Esophagus squamous epithelium (tissue), 5 donors: ENCODE measurements at places on chromosomes 7 and 10.
A peak's percentile ranks its signal among the peaks of the same experiment; 100 is the strongest.

- H3K4me3 ChIP-seq = peak overlapping the region; percentile 8
- H3K36me3 ChIP-seq = no peaks in the 10 kb centered on the region
- no peaks in the 10 kb centered on the region for H3K4me1 ChIP-seq
- no peak overlapping the region for H3K27ac ChIP-seq
- H3K27me3 ChIP-seq = no peaks in the 10 kb centered on the region
- DNase-seq = no peak
These were observed 998.7 kb downstream of the LRMDA start for GRCh38 chr10:76430061-76430645.

GRCh38 chr7:150408393-150409299 is 29.5 kb downstream of the ZNF775 start:
- H3K36me3 ChIP-seq = peaks cover 14% of the 10 kb centered on the region
- peaks cover 45% of the 10 kb centered on the region for H3K4me1 ChIP-seq
- DNase-seq = no peak

DNA sequence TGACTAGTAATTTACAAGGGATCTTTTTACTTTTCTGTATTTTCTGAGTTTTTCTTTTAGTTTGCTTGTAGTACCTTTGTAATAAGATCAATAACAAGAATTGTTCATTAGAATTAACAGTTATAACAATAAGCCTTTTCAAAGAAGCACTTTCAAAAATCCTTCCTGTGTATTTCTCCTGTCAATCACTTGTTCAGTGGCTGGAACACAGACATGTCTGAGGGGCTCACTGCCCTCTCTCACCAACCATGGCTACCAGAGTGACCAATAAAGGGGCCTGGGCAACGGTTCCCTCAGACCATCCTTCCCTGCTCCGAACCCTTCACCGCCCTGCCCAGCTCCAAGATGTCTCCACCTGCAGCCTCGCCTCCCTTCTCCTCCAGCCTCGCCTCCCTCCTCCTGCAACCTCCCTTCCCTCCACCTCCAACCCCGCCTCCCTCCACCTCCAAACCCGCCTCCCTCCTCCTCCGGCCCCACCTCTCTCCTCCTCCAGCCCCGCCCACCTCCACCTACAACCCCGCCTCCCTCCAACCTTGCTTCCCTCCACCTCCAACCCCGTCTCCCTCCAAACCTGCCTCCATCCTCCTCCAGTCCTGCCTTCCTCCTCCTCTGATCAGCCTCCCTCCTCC is 353.4 kb downstream of the TNS3 start:
- no peak overlapping the region for H3K4me3 ChIP-seq
- H3K27me3 ChIP-seq = no peaks in the 10 kb centered on the region
- no peaks in the 10 kb centered on the region for H3K4me1 ChIP-seq

GRCh38 chr10:93954299-93954698 is 39.4 kb upstream of the PLCE1 start:
- no peak overlapping the region for H3K27ac ChIP-seq
- no peak for DNase-seq
- no peaks in the 10 kb centered on the region for H3K4me1 ChIP-seq
- H3K36me3 ChIP-seq = no peaks in the 10 kb centered on the region
- no peaks in the 10 kb centered on the region for H3K27me3 ChIP-seq

DNA sequence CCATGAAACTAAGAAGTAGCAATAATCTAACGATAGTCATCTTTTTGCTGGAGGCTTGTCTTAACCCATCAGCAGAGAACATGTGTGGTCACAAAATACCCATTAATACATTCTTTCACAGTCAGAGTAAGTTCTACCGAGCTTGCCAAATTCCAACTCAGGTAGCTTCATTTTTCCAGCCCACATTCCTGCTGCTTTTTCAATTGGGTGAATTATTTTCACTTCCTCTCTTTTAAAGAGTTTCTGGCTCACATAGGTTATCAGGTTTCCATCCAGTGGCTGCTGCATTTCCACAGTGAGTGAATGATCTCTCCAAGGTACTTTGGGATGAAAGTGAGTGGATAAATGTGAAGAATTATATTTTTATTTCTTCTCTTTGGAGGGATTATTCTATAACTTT is 233.1 kb downstream of the SEMA3E start:
- H3K4me3 ChIP-seq = no peak overlapping the region
- H3K27ac ChIP-seq = no peak overlapping the region
- no peaks in the 10 kb centered on the region for H3K36me3 ChIP-seq
- no peaks in the 10 kb centered on the region for H3K27me3 ChIP-seq
- no peaks in the 10 kb centered on the region for H3K4me1 ChIP-seq

- no peaks in the 10 kb centered on the region for H3K4me1 ChIP-seq
- no peak overlapping the region for H3K27ac ChIP-seq
- no peak overlapping the region for H3K4me3 ChIP-seq
These were observed 118.1 kb upstream of the ANKRD1 start for GRCh38 chr10:91038971-91039370.

GRCh38 chr10:114684084-114684821 is 26.2 kb upstream of the ABLIM1 start:
- H3K4me3 ChIP-seq = peak overlapping the region; percentile 57
- no peak for DNase-seq
- no peaks in the 10 kb centered on the region for H3K36me3 ChIP-seq
- H3K4me1 ChIP-seq = peaks cover 64% of the 10 kb centered on the region

GRCh38 chr10:44937196-44938005 is 22.2 kb upstream of the RASSF4 start:
- H3K4me3 ChIP-seq = no peak overlapping the region
- DNase-seq = no peak
- peaks cover 23% of the 10 kb centered on the region for H3K4me1 ChIP-seq
- H3K36me3 ChIP-seq = no peaks in the 10 kb centered on the region
- H3K27ac ChIP-seq = no peak overlapping the region
- H3K27me3 ChIP-seq = no peaks in the 10 kb centered on the region

GRCh38 chr10:96448021-96448457 is 65.7 kb downstream of the TLL2 start:
- H3K4me1 ChIP-seq = no peaks in the 10 kb centered on the region
- H3K4me3 ChIP-seq = no peak overlapping the region
- no peak overlapping the region for H3K27ac ChIP-seq
- no peaks in the 10 kb centered on the region for H3K36me3 ChIP-seq
- H3K27me3 ChIP-seq = no peaks in the 10 kb centered on the region

GRCh38 chr7:6652446-6653011 is 15.4 kb downstream of the ZNF316 start:
- peaks cover 88% of the 10 kb centered on the region for H3K36me3 ChIP-seq
- no peak overlapping the region for H3K4me3 ChIP-seq
- no peak overlapping the region for H3K27ac ChIP-seq
- no peak for DNase-seq

DNA sequence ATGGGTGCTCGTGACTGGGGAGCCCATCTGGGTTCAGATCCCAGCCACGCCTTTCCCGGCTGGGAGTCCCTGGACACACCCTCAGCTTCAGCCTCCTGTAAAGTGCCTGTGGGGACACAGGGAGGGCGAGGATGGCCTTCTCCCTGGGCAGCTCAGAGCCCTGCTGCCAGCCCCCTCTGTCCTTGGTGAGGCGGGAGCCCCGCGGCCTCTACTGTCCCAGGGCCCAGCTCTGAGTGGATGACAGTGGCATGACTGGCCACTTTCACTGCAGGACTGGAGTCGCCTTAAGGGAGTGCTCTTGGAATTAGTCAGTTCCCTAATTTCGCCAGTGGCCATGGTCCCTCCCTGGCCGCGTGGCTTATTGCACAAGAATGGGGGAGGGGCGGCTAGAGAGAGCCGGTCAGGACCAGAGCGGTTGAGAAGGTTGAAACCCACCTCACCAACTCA is 4.6 kb downstream of the BRI3 start:
- DNase-seq = no peak
- H3K36me3 ChIP-seq = peaks cover 29% of the 10 kb centered on the region
- peaks cover 61% of the 10 kb centered on the region for H3K4me1 ChIP-seq
- H3K27ac ChIP-seq = peak overlapping the region; percentile 99
- no peaks in the 10 kb centered on the region for H3K27me3 ChIP-seq
- H3K4me3 ChIP-seq = peak overlapping the region; percentile 98

DNA sequence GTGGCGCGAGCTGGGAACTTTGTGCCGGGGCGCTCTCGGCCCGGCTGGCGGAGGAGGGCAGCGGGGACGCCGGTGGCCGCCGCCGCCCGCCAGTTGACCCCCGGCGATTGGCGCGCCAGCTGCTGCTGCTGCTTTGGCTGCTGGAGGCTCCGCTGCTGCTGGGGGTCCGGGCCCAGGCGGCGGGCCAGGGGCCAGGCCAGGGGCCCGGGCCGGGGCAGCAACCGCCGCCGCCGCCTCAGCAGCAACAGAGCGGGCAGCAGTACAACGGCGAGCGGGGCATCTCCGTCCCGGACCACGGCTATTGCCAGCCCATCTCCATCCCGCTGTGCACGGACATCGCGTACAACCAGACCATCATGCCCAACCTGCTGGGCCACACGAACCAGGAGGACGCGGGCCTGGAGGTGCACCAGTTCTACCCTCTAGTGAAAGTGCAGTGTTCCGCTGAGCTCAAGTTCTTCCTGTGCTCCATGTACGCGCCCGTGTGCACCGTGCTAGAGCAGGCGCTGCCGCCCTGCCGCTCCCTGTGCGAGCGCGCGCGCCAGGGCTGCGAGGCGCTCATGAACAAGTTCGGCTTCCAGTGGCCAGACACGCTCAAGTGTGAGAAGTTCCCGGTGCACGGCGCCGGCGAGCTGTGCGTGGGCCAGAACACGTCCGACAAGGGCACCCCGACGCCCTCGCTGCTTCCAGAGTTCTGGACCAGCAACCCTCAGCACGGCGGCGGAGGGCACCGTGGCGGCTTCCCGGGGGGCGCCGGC is 870 bp downstream of the FZD1 start:
- H3K27ac ChIP-seq = peak overlapping the region; percentile 93
- H3K36me3 ChIP-seq = no peaks in the 10 kb centered on the region
- no peak for DNase-seq
- H3K4me3 ChIP-seq = peak overlapping the region; percentile 73
- no peaks in the 10 kb centered on the region for H3K27me3 ChIP-seq

GRCh38 chr10:128629111-128630096 is 503.2 kb upstream of the MKI67 start:
- H3K4me3 ChIP-seq = no peak overlapping the region
- no peaks in the 10 kb centered on the region for H3K4me1 ChIP-seq
- no peak overlapping the region for H3K27ac ChIP-seq
- no peaks in the 10 kb centered on the region for H3K36me3 ChIP-seq
- DNase-seq = no peak

DNA sequence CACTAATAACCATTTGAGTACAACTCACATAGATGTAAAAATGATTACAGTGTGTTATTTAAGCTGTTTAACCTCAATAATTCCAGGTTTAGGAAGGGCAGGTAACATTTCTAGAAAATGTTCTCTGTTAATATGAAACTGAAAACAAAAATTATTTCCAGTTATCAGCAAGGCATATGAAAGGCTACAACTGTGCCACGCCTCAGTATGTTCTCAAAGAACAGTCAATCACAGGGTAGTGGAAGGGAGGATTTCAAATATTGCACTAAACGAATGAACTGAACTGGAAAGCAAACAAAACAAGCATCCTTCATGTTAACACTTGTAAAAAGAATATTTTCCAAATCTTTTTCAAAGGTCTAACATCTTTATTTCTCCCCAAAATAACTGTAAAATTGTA is 31.3 kb downstream of the ARHGAP19 start:
- DNase-seq = no peak
- H3K36me3 ChIP-seq = no peaks in the 10 kb centered on the region
- no peak overlapping the region for H3K27ac ChIP-seq
- no peaks in the 10 kb centered on the region for H3K4me1 ChIP-seq

GRCh38 chr7:80642871-80643270 is 4.4 kb downstream of the CD36 start:
- H3K36me3 ChIP-seq = no peaks in the 10 kb centered on the region
- peaks cover 47% of the 10 kb centered on the region for H3K4me1 ChIP-seq
- DNase-seq = no peak
- H3K27ac ChIP-seq = peak overlapping the region; percentile 71
- no peaks in the 10 kb centered on the region for H3K27me3 ChIP-seq
- H3K4me3 ChIP-seq = no peak overlapping the region

GRCh38 chr10:48501226-48501625 is 103.6 kb downstream of the ARHGAP22 start:
- H3K4me3 ChIP-seq = no peak overlapping the region
- H3K27ac ChIP-seq = no peak overlapping the region
- peaks cover 11% of the 10 kb centered on the region for H3K4me1 ChIP-seq
- H3K36me3 ChIP-seq = no peaks in the 10 kb centered on the region
- DNase-seq = no peak
- no peaks in the 10 kb centered on the region for H3K27me3 ChIP-seq

- no peaks in the 10 kb centered on the region for H3K27me3 ChIP-seq
- H3K4me3 ChIP-seq = no peak overlapping the region
- no peaks in the 10 kb centered on the region for H3K36me3 ChIP-seq
- H3K27ac ChIP-seq = peak overlapping the region; percentile 82
These were observed 29.4 kb downstream of the CHST15 start for GRCh38 chr10:124063750-124064603.

DNA sequence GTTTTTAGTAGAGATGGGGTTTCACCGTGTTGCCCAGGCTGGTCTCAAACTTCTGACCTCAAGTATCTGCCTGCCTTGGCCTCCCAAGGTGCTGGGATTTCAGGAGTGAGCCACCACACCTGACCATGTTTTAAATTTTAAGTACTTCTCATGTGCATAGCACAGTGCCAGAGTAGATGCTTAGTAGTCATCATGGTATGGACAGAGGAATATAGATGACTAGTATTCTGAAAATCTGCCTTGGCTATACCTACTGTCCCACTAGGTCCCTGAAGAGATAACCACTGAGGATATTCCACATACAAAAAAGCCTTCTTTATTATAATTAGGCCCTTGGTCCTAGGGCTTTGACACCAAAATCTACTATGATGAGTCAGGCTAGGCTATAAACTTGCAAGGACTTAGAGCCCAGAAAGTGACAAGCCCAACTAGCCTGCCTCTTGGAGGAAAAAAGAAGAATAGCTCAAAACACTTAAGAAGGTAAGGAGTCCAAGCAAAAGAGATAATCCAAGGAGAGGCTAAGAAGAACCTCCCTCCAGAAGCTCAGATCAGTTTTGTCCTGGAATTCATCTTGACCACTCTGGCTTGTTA is 34.0 kb downstream of the LUC7L2 start:
- no peak for DNase-seq
- no peaks in the 10 kb centered on the region for H3K27me3 ChIP-seq
- no peak overlapping the region for H3K4me3 ChIP-seq
- H3K4me1 ChIP-seq = peaks cover 10% of the 10 kb centered on the region
- no peak overlapping the region for H3K27ac ChIP-seq

GRCh38 chr10:10794791-10795191 is 222.9 kb upstream of the CELF2 start:
- H3K27ac ChIP-seq = no peak overlapping the region
- no peaks in the 10 kb centered on the region for H3K27me3 ChIP-seq
- H3K4me3 ChIP-seq = no peak overlapping the region
- no peak for DNase-seq

GRCh38 chr10:100158044-100158805 is 27.6 kb downstream of the ERLIN1 start:
- H3K27me3 ChIP-seq = no peaks in the 10 kb centered on the region
- peaks cover 19% of the 10 kb centered on the region for H3K4me1 ChIP-seq
- H3K4me3 ChIP-seq = no peak overlapping the region

- peaks cover 4% of the 10 kb centered on the region for H3K27me3 ChIP-seq
- no peak overlapping the region for H3K4me3 ChIP-seq
- no peak for DNase-seq
- no peaks in the 10 kb centered on the region for H3K36me3 ChIP-seq
- H3K27ac ChIP-seq = no peak overlapping the region
These were observed 99.0 kb upstream of the PODXL start for GRCh38 chr7:131655447-131655846.
